ENCODE measurements at places on chromosomes 5 and 9.
A peak's percentile ranks its signal among the peaks of the same experiment; 100 is the strongest.

GRCh38 chr5:117318528-117318927 lies 743.9 kb upstream of the SEMA6A start:
- DNase-seq, result no peak

DNA sequence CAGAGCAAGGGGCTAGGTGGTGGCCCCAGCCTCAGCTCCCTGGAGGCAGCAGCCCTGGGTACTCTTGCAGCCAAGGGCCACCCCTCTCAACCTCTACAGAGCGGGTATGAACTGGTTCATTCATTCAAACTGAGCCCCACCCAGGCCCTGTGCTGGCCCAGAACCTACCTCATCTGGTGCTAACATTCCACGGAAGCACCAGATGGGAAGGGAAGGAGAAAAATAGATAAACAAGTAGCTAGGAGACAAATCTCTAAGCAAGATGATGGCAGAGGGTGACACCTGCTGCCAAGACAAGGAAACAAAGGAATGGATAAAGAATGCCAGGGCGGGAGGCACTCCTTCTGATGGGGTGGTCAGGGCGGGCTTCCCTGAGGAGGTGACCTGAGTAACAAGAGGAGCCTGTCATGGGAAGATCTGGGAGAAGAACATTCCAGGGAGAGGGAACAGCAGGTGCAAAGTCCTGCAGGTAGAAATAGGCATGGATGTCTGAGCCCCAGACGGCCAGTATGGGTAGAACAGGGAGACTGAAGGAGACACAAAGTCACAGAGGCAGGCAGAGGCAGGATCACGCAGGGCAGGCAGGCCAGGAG lies 6.1 kb downstream of the ST6GALNAC4 start:
- DNase-seq, result peak; percentile 31

- no peak for DNase-seq
Observed at GRCh38 chr5:132499440-132500243, 9.1 kb upstream of the IRF1 start.

- DNase-seq, result no peak
Observed at GRCh38 chr9:28435456-28435855, 862.2 kb upstream of the C9orf72 start.
